CD4-positive, alpha-beta T cell (primary cell): ENCODE measurements at places on chromosomes 13 and 19. TPM values are rescaled to one million over a fixed set of nuclear protein-coding genes. Genes with fewer than 3 reads are reported as not detected.

DNA sequence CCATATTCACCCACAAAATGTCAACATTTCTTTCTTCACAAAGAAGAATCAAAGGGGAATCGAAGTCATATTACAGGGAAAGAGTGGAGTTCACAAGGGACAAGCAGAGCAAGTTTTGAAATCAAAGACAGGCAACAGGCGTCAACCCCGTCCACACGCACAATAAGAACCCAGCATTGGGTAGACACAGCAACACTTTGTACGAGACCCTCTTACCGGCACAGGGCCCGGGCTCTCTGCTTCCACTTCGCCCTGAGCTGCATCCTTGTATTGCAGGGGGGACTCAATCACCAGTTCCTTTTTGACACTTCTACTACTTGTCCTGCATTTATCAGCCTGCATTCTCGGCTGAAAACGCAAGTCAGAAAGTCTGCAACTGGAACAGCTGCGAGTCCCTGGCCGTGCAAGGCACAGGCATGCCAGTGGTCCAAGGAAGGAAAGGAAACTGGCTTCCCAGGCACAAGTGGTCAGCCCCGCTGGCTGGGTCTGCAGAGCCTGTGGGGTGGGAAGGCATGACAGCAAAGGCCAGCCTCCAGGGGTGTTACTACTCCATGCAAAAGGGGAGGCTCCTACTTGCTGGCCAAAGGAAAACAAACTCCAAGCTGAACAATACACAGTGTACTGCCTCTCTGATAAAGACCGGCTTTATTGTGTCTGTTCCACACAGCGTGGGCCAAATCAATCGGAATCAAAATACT, at the start of gene DOCK9:
Gene DOCK9 (minus strand): TSS at position 497 of the 698 bp plus-strand sequence. CDS start 155 bp downstream, at position 342.
- peaks cover 28% of the 10 kb centered on the region for H3K4me1 ChIP-seq
- DNase-seq = no peak
- H3K4me3 ChIP-seq = no peak within 1 kb of the TSS

DNA sequence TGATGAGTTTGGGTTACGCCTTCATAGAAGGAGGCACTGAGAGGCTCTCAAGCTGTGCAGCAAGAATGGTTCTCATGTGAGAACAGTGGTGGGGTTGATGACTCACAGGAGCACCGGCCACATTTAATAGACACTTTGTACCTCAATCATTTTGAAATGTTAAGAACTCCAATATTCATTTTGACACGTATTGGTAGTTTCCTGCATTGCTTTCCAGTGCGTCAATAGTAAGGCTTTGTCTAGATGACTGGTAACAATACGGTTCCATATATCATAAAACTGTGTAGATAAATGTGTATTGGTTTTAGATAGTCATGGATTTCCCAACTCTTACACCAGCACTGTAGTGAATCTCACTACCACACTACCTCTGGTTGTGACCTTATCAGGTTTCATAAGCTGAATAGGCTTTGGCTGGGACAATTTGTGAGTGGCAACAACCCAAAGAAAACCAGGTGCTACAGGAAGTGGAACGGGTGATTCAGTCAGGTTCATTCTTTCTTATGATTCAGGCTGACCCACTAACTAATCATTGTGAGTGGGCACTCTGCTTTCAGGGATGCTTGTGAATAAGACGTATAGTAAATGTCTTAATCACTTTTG, 362.6 kb downstream of the KLF5 start:
- no peaks in the 10 kb centered on the region for H3K36me3 ChIP-seq
- DNase-seq = no peak
- H3K27me3 ChIP-seq = no peaks in the 10 kb centered on the region
- no peak overlapping the region for H3K4me3 ChIP-seq

DNA sequence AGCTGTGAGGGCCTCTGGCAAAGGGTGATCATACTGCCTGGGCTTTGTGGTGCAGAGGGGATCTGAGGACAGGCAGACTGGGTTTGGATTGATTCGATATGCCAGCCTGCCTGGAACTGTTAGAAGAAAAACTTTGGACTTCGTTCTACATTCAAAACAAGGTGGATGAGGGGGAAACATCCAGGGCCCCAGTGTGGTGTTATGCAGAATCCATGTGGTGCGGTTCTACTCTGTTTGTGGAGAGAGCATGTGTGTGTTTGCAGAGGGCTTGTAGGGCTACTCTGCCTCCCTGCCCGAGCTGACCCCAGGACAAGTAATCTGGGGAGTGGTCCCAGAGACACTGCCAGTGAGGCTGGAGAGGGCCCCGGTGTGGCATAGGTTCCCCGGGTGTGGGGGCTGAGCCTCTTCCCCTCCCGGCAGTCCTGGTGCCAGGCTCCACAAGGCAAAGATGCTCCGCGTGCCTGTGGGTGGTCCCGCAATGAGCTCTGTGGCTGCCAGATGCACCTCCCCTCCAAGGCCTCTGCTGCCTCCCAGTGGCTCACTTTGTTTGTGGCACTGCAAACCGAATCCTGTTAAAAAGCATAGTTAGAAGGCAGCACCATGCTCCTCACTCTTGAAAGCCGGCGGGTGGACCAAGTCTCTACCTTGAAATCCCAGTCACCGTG, 22.3 kb upstream of the TFDP1 start:
- no peaks in the 10 kb centered on the region for H3K36me3 ChIP-seq
- peaks cover 3% of the 10 kb centered on the region for H3K4me1 ChIP-seq
- H3K27ac ChIP-seq = no peak overlapping the region
- no peak overlapping the region for H3K4me3 ChIP-seq

DNA sequence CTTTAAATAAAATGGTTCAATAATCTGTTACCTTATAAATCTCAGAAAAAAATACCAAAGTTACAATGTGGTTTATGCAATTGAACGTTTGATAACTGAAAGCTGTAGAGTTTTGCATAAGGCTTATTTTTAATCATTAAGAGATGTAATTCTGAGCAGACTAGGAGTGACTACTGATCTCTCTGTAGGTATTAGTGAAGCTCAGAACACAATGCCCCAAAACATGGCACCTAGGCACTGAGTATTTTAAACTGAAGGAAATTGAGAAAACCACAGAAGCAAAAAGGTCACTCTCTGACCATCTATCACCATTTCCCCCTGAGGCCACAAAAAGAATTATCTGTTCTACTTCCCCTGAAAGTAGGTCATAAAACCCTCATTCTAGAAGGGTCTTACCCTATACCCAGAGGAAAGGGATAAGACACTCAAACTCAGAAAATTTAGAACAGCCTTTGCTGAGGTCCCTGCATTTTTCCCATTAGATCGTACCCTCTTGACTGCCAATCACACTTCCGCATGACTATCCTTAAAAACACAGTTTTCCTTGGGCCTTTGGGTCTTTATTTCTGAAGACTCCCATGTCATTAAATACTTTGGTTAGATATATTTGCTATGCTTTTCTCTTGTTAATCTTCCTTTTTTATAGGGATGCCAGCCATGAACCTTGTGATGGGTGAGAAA, 158.1 kb downstream of the PCDH9 start:
- H3K36me3 ChIP-seq = no peaks in the 10 kb centered on the region
- no peaks in the 10 kb centered on the region for H3K27me3 ChIP-seq
- H3K27ac ChIP-seq = no peak overlapping the region
- H3K4me1 ChIP-seq = no peaks in the 10 kb centered on the region
- DNase-seq = no peak

GRCh38 chr13:76164290-76164689, 528.2 kb downstream of the LMO7 start:
- H3K36me3 ChIP-seq = no peaks in the 10 kb centered on the region
- no peaks in the 10 kb centered on the region for H3K4me1 ChIP-seq
- no peak for DNase-seq
- no peak overlapping the region for H3K27ac ChIP-seq
- H3K27me3 ChIP-seq = no peaks in the 10 kb centered on the region

SULT2A1 gene
- total RNA-seq = not detected

CDC34 gene
- 38.5 TPM for total RNA-seq

CGB5 gene
- total RNA-seq = not detected

TEX26 gene
- not detected for total RNA-seq
